Stimulated activated CD4-positive, alpha-beta T cell treated with anti-CD3 and anti-CD28 coated beads, Interleukin-2, amount 100 ng/mL, for 24 hours (primary cell): ENCODE measurements at places on chromosomes 7 and 10.

DNA sequence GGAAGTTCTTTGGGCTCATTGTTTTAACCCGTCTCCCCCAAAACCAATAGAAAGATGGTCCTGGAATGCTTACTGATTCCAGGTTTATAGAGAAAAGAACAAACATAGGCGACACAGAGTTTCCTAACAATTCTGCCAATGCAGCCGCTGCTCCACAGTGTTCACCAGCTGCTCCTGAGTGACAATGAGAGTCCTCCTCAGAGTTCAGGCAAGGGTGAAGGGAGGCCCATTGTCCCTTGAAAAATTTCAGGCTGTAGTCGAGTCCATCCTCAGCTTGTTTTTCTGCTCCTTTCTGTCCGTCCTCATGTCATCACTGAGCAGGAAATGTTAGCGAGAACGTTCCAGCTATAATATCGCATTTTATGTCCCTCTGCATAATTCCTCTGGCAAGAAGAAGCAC lies 537.6 kb downstream of the TCERG1L start:
- DNase-seq, result no peak

GRCh38 chr7:23346316-23346715 lies 47.2 kb downstream of the MALSU1 start:
- no peak for DNase-seq

DNA sequence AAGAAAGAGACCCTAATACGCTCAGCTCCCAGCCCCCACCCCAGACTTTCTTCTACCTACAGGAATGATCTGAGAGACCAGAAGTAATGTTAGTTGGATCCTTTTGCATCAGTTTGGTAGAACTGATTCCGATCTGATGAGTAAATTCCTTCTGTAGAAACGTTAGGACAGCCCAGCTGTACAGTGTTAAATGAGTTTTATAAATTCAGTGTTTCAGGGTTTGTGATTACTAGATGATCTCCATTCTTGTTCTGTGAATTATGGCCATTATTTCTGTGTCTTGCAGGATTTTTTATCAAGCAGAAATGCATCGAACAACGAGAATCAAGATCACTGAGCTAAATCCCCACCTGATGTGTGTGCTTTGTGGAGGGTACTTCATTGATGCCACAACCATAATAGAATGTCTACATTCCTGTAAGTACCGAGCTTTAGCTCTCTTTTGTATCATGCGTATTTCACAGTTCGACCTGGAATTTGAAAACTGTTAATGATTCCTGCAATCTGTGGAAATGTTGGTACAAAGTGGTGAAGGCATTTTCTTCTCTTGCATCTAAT lies 5.3 kb downstream of the BMI1 start:
- no peak for DNase-seq

GRCh38 chr7:132276976-132277725 lies 299.1 kb downstream of the PLXNA4 start:
- no peak for DNase-seq

- DNase-seq, result peak; percentile 34
Observed at GRCh38 chr10:75236178-75236825, 545 bp upstream of the COMTD1 start.

- DNase-seq, result peak; percentile 33
Observed at GRCh38 chr10:62870866-62871265, 54.7 kb upstream of the EGR2 start.

DNA sequence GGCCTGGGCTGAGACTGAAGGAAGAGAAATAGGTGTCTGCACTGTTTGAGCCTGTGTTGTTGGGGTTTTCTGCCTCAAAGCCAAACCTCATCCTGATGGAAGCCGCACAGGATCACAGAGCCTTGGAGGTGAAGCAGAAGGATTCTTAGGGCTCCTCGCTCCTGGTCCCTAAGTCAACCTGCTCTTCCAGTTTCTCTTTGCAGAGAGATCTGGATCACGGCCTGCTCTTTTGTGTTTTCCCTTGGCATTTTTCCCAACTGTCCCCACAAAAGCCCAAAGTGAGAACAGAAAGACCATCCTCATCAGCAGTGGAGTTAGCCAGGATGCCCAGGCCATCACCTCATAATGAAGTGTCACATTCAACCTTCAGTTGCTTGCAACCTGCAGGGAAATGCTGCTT lies 20.3 kb upstream of the PPIA start:
- no peak for DNase-seq

GRCh38 chr10:14191407-14191806 lies 139.3 kb downstream of the FRMD4A start:
- no peak for DNase-seq

- DNase-seq, result no peak
Observed at GRCh38 chr7:102005933-102006480, 188.6 kb downstream of the CUX1 start.

- peak; percentile 14 for DNase-seq
Observed at GRCh38 chr7:108000875-108001763, 1.8 kb downstream of the LAMB1 start.

DNA sequence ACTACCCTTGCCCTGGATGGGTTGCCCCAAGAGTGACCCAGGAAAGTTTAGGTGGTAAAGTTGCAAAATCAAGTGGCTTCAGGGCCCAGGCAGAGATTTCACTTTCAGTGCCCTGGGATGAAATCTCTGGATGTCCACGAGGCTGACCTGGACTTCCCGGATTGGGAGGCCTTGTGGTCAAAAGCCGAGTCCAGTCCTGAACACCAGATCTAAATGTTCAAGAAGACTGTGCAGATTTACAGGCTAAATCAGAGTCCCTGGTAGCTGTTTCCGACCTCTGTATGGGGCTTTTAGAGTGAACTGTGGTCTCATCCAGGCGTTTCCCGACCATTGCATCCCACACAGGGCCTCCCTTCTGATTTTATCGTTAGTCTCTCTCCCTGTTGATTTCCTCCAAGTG lies 95.3 kb downstream of the WDR11 start:
- no peak for DNase-seq

DNA sequence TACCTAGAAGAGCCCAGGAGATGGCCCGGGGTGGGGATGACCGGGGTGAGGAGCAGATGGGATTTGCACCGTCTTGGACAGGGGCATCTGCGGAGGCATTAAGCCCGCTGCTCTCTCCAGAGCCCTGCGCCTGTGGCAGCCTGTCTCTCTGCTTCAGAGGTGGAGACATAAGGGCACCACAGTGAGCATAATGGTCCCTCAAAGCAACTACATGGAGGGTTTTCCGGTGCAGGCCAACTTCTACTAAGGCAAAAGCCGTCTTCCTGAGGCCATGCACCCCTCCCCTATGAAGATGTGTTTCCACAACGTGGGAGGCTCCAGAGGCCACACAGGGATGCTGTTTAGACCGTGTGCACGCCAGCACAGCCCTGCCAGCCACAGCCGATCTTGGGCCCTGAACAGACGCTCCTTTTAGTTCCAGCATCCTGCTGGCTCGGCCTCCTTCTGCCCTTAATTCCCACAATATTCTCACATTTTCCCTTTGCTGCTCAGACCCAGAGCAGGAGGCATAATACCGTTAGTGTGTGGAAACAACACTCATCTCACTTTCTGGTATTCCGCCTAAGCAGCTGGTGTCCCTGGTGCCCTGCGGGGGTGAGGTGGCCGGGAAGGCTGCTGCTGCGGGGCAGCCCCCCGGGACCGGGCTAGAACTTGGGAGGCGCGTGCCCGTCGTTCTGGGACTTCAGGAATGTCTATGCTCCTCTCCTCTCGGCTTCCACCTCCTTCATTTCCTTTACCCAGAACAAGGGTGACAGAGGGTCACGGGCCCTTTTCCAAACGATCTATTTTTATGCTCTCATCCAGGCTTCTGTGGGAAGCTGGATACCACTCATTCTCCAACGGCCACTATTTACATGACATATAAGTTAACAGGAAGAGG lies 266.9 kb downstream of the TNS3 start:
- no peak for DNase-seq
